ENCODE measurements at places on chromosomes 13 and 19.

- DNase-seq: no peak
Measured at GRCh38 chr13:85536706-85537105, 262.5 kb downstream of the SLITRK6 start.

GRCh38 chr19:49559443-49559842 is 20.9 kb downstream of the NOSIP start:
- DNase-seq: no peak

GRCh38 chr13:28954419-28954725 is 134.2 kb downstream of the MTUS2 start:
- no peak for DNase-seq

DNA sequence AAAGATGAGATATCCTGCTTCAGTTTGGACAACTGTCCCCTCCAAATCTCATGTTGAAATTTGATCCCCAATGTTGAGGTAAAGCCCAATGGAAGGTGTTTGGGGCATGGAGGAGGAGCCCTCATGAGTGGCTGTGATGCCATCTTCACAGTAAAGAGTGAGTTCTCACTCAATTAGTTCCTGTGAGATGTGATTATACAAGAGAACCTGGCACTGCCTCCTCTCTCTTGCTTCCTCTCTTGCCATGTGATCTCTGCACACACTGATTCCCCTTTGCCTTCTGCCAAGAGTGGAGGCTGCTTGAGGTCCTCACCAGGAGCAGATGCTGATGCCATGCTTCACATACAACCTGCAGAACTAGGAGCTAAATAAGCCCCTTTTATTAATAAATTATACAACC is 86.9 kb downstream of the HSPH1 start:
- no peak for DNase-seq

GRCh38 chr13:46165485-46166223 is 16.3 kb downstream of the LCP1 start:
- no peak for DNase-seq
